HS-27A (cell line): ENCODE measurements at places on chromosomes 7 and 10.

DNA sequence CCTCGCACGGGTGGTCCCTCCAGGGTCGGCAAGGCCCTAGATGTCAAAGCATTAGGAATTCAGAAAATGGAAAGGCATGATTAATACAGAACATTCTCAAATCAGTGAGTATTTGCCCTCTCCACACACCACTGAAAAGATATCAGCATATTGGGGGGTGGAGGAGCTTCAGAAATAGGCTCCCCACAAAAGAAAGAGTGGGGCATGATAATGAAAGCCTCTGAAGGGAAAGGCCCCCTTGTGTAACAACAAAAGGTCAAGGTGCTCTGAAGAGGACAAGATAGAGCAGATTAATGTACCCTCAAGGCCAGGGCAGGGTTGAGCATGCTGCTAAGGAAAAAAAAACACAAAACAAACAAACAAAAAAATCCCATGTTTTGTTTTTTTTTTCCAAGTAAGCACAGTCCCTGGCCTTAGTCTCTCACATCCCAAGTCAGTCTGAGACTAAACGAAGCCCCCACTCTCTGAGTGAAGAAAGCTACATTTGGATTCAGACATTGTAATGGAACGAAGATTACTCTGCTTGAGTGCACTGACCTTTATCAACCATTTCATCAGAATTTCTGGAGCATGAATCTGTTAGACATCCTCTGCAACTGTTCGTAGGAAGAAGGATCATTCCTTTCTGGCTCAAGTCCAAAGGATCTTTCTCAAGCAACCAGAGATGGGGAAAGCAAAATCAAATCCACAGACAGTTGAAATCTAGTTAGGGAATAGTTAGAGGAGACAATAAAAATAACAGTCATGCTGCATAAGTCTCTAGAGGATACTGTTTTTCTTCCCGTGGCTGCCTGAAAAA is 27.4 kb upstream of the DGKI start:
- DNase-seq = no peak

GRCh38 chr10:132666705-132667341 is 119.1 kb downstream of the NKX6-2 start:
- no peak for DNase-seq

DNA sequence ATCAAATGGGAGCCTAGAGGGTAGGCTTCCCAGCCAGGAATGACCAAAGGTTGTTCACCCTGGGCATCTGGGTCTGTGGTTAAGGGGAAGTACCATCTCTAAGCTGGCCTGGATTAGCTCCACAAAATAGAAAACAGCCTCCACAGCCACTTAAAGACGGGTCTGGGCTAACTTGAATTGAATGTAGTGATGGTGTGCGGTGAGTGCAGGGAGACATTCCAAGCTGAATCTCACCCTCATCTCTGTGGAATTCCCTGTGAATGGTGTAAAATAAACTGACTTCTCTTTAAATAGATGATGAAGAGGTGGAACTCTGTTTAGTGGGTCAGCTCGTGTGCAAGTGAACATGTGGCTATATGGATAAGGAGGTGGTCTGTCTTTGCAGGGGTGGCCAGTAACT is 251.0 kb downstream of the DYNC1I1 start:
- no peak for DNase-seq

DNA sequence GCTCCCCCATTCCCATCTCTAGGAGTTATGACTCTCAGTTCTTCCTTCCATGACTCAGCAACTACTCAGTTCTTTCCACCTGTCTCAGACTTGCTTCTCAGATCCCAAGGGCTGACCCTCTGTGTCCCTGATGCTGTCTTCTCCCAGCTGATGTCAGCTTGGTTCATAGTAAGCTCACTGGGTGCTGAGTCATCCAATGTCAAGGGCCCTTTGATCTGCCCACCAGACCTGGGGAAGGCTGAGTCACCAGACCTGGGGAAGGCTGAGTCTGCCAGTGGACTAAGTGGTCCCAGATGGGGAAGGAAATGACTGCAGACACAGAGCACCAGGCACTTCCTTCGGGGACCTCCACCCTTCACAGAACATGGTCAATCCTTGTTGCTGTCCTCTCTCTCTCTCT is 76.1 kb upstream of the ZEB1 start:
- peak; percentile 36 for DNase-seq

- DNase-seq = no peak
Observed at GRCh38 chr7:42359946-42360345, 122.9 kb upstream of the GLI3 start.

- no peak for DNase-seq
Observed at GRCh38 chr7:130719541-130719940, 14.5 kb downstream of the KLF14 start.

GRCh38 chr7:1512781-1513656 is 8.8 kb upstream of the INTS1 start:
- no peak for DNase-seq

GRCh38 chr7:151725844-151726651 is 150.9 kb downstream of the PRKAG2 start:
- DNase-seq = no peak

DNA sequence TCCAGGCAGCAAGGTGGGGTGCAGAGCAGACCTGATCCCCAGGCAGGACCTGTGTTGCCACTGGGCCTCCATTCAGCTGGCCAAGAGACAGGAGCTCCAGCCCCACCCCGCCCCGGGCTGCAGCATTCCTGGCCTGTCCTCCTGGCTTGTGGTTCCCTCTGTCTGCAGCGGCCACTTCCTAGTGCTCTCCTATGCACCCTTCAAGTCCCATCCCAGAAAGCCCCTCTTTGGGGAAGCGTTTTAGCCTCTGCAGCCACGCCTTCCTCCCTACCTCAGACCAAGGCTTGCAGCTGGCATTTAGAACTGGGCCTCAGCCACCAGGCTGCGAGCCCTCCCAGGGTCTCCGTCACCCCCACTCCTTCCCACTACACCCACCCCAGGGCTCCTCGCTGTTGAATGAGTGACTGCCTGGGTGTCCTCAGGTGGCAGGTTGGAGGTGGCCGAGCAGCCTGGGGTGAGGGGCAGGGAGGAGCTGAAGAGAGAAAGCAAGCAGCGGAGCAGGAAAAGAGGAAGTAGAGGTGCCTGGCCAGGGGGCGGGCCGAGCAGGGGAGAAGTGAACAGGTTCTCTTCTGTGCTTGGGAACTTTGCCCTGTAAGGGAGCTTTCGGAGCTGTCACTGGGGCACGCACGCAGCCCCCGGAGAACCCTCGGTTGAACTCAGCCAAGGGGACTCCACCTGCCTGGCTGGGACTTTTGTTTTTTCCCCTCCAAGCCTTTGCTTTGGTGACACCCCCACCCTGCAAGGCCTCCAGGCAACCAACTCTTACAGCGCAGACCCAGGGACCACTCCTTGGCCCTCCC is 109.1 kb upstream of the TNRC18 start:
- DNase-seq = no peak

DNA sequence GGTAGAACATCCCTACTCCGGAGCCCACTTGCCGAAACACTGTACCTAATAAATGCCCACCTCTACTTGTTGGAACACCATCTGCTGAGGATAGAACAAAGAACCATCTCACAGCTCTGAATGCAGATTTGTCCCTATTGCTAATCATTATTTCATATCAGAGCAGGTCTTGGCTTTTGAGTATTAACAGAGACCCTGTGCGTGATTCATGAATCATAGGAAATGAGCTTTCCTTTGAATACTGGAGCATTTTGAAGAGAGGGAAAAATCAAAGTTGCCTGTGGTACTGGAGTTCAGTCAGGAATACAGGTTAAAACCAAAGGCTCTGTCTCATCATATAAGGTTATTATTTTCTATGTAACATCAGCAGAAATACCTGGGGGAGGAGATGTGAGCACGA is 1132.3 kb downstream of the XPNPEP1 start:
- no peak for DNase-seq

DNA sequence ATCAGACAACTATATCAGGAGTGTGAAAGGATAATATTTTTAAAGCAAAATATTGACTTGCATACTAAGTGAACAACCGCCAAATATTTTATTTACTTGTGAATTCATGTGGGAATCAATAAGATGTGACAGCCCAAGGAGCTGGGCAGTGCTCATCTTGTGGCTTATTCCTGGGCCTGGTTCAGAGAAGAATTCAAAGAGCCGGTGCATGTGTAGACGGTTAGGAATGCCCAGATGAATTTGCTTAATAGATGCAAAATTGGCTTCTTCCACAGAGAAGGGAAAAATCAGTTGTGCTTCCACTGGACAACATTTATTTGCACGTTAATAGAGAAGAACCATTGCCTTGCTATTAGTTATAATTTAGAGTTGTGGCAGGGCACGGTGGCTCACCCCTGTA is 4.4 kb downstream of the MYL7 start:
- DNase-seq = no peak

DNA sequence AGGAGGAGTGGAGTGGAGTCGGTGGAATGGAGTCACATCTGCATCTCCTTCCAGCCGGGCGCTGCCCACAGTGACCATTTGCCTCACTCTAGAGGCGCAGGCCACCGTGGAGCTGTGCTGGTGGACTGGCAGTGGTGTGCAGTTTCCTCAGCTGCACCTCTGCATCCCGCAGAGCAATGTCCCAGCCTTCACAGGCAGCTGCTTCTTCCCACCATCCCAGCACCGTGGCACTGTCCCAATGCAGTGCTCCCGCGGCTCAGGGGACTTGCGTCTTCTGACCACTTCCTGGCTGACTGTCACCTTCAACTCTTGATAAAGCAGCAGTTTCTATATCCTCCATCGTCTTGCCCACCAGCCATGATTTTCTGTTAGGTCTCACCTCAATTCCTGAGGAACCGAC is 90.3 kb upstream of the SFMBT2 start:
- no peak for DNase-seq

DNA sequence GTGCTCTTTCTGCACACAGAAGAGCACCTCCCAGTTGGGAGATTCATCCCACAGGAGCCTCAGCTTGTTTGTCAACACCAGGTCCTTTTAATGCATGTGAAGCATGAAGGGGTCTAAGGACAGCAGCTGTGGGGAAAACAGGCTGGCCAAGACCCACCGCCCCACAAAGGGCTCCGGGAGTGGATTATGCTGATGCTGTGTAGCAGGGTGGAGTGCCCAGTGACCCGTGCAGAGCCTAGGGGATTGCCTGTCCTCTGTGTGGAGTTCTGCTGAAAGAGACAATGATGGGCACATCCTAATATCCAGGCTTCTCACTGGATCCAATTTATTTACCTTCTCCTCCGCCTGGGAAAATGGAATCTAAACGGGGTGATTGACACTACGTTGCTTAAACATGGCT is 74.0 kb downstream of the PIP4K2A start:
- DNase-seq = no peak
